Stimulated activated CD8-positive, alpha-beta memory T cell treated with anti-CD3 and anti-CD28 coated beads, Interleukin-15, amount 100 ng/mL, for 4 hours (primary cell): ENCODE measurements at places on chromosomes 12 and 14.

DNA sequence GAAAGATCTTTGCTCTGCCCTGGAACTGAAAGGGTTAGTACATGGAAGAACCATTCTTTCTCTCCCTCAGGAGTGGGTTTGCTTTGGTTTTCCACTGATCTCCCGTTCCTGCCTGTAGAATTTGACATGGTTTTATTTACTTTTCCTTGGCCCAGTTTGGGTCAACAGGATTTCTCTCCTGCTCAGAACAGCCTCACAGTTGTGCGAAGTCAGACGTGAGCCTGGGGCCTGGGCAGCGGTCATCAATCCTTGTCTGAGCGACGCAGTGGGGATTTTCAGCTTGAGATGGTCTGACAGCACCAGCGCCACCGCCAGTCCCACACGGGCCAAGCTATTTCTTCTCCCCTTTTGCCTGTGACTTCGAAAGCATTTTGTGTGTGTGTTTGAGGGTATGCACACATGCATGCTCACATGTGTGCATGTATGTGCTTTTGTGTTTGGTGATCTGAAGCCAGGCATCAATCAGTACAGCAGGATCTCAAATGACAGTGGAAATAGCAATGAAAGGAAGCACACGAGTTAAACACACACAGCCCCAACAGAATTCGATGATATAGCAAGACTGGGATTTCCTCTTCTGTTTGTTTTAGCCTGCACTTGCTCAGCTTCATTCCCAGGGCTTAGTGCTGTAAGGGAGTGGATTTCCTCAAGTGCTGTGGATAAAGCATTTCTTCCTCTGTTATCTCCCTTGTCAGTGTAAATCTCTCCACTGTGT lies 58.3 kb downstream of the SMOC1 start:
- no peak for DNase-seq

- no peak for DNase-seq
Measured at GRCh38 chr14:90087433-90087832, 25.6 kb downstream of the KCNK13 start.

- no peak for DNase-seq
Measured at GRCh38 chr12:29242921-29243431, 93.9 kb downstream of the FAR2 start.

- no peak for DNase-seq
Measured at GRCh38 chr14:72024504-72024903, 92.3 kb downstream of the RGS6 start.

DNA sequence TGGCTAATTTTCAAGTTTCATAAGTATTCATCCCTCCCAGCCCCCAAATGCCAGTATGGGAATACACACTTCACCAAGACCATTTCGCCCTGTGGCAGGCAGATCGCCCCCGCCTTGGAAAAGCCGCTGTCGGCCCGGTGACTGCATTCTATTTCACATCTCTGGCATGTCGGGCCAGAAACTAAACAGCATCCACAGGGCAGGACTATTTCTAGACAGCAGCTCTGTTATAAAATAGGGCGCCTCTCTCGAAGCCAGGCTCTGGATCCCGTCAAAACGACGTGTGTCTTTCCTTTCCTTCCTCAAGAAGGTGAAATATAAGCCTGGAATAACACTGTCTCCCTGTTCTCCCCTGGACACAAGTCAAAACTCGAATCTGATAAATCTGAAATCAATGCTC lies 56.8 kb downstream of the GSC start:
- no peak for DNase-seq

- DNase-seq: no peak
Measured at GRCh38 chr14:53473480-53473879, 320.4 kb upstream of the DDHD1 start.

DNA sequence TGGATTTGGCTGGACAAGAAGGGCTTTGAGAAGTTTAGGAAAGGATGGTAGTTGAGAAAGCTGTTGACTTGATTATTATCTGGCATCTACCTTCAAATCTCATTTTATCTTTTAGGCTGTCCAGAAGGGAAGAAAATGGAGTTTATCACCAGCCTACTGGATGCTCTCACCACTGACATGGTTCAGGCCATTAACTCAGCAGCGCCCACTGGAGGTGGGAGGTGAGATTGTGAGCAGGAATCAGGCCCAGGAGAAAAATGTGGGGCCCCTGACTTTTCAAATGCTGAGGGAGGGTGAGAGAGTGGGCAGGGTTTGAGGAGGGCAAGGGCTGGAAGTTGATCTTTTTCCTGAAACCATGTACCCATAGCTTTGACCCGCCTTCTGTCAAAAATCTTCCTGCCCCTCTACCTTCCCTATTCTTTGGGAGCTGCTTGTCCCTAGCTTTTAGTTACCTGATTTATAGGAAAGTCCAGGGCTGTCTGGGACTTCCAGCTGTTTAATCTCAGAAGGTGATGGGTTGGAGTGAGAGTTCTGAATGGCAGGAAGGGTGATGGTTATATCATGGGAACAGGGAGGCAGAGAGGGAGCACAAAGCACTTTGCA lies 134.2 kb downstream of the SMOC1 start:
- no peak for DNase-seq

DNA sequence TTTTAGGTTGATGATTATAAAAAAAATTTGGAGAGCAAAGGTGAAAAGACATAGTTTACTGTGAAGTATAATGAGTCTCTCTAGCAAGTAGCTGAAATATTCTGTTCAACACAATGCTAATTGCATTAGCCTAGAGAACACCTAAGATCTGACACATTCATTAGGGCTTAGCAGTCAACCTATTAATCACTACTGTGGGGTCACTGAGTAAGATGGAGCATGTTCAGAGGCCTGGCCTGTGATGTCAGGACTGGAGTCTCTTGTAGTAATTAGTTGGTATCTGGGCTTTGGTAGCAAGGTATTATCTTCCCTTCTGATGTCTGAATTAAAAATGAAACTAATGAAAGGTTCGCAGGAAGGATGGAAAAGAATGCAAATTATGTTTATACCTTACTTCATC lies 112.7 kb downstream of the SLC16A7 start:
- DNase-seq: no peak

DNA sequence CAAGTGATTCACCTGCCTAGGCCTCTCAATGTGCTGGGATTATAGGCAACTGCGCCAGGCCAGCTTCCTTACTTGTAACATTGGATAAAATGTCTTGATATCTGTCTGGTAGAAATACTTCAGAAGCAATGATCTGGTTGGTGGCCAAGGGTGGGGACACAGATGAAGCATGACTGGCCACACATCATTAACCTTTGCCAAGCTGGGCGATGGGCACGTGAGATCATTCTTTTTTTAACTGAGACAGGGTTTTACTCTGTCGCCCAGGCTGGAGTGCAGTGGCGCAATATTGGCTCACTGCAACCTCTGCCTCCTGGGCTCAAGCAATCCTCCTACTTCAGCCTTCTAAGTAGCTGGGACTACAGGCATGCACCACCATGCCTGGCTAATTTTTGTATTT lies 31.1 kb downstream of the PLEKHH1 start:
- DNase-seq: no peak

DNA sequence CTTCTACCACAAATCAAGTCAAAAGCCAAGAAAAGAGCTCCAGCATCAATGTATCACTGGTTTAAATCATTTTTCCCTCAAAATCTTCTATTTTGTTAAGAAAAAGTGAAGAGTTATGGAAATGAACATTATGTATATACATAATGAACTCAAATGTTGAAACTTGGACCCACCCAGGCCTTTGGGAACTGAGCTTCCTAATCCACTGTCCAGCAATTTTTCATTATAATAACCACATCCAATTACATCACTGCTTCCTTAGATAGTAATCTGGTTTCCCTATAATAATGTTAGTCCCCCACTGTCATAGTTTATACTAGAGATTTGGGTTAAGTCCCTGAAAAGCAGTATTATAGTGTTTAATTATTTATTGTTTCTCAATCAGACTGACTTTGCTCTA lies 170.9 kb downstream of the PIK3C2G start:
- no peak for DNase-seq

DNA sequence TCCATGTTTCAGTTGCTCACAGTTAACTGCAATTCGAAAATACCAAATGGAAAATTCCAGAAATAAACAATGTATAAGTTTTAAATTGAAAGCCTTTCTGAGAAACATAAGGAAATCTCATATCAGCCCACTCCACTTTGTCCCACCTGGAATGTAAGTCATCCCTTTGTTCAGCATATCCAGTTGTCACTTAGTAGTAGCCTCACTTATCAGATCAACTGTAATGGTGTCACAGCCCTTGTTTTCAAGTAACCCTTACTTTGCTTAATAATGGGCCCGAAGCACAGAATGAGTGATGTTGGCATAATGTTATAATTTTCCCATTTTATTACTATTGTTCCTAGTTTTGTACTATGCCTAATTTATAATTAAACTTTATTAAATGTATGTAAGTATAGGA lies 646.8 kb downstream of the C12orf50 start:
- DNase-seq: no peak

GRCh38 chr12:44837114-44837755 lies 38.9 kb downstream of the NELL2 start:
- DNase-seq: no peak

DNA sequence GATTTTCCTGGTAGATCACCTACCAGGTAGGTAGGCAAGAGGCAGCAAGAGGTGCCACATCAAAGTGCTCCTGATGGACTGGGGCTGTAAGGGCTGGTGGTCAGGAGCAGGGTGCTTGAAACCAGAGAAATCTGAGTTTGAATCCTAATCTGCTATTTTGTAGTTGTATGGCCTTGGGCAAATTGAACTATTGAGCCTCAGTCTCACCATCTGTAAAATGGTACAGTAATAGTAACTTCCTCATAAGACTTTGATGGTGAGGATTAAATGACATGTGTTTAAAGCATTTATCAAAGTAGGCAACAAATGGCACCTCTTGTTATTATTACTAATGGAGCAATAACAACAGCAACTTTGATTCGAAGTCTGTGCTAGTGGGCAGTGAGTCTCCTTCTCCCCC lies 32.0 kb downstream of the JDP2 start:
- no peak for DNase-seq

DNA sequence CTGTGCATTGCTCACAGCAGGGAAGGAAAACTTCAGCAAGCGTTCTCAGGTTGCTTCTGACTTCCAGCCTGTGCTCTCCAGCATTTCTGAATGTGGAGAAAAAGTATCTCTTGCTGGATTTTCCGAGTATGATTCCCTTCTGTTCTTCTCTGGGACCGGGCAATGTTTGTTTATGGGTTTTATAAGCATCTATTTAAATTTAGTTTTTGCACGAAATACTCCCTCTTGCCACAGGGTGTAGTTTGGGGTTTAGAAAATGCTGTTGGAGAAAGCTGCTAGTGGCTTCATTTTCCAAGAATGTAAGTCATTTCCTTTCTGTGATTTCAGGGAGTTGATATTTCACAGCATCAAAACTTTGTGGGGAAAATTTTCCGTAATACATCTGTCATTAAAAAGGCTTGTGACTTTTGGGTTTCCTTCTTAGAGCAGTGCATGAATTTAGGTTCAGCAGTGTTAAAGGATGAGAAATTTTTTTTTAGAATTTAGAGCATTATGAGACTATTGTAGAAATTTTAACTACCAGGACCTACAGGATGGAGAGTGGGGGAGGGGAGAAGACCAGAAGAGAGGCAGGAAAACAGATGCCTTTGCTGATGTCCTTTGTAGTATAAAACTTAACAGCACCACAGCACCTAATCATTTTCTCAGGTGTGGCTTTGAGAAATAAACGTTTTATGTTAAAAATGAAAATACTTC lies 1.5 kb downstream of the FRMD6 start:
- DNase-seq: no peak

DNA sequence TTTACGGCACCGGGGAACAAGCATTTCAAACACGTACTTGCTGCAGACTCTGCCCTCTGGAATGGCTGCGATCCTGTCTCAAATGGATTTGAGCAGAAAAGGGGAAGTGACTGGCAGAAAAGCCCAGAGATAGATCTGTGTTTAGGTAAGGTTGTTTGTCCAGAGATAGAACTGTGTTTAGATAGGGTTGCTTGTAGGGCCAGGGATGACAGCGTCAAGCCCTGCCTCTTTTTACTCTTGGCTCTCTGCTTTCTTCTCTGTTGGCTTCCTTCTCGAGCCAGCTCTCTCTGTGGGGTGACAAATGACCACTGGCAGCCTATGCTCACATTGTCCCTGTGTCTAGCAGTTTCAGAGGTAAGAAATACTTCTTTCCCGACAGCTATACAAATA lies 11.4 kb downstream of the DGLUCY start:
- DNase-seq: no peak

DNA sequence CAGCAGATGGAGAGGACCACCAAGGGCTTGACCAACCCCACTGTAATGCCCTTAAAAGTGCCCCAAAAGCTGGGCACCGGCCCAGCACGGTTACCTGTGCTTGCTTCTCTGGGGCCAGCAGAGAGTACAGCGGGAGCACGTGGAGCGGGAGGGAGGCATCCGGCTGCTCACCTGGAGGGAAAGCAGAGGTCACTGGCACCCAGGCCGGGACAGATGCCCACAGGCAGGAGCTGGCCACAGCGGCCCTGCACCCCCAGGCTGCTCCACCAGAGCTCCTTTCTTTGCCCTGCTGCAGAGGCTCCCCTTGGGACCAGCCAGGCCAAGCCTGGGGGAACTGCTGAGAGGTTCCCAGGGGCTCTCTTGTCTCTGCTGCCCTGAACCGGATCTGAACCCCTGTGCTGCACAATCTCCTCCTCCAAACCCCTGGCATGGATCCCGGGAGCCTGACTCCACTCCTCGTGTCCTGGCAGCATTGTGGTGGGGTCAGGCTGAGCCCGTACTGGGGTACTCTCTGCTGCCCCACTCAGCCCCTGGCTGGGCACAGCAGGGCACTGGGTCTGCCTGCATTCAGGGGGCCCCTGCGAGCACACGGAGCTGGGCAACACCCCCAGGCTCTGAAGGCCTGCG lies 24.0 kb downstream of the DHX37 start:
- no peak for DNase-seq

GRCh38 chr14:105926373-105927095 lies 400.2 kb downstream of the TMEM121 start:
- DNase-seq: no peak

DNA sequence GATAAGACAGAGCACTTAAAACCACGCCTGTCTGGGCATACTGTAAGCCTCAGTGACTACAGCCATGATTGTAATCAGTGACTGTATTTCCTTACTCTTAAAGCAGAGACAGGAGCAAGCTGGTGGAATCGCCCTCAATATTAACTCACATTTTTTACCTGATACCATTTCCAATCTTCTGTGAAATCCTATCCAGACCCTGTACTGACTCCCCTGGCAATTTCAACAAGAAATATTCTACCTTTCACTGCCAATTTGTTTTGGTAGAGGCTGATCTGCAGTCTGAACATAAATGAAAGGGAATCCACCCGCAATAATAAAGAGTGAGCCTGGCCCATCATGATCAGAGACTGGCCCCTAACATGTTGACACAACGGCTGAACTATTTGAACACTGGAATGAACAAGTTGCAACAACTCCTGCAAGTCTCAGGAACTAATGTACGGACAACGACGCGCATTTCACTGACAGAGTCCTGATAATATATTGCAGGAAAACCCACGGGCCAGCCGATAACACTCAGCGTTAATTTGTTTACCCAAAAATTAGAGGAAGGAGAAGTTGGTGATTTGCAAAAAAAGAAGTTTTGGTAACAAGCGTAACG lies 195.5 kb upstream of the BTG1 start:
- DNase-seq: no peak

DNA sequence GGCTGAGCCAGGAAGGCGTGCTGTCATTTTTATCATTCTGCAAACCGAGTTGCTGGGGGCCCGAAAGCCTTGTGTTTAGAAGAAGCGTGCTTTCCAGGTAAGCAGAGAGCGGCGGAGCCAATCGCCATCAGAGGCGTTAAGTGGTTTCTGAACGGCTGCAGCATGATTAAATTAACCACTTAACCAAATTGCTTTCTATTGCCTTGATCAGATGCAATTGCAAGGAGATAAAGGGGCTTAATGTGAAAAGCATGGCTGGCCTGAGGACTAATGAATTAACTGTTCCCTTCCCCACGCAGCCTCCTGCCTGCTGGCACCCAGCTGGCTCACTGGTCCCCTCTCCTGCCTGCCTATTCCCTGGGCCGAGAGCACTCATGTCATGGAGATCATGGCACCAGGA lies 36.6 kb upstream of the CHGA start:
- no peak for DNase-seq
